Fibroblast of skin of abdomen (primary cell): ENCODE measurements at places on chromosomes 7 and 10.

DNA sequence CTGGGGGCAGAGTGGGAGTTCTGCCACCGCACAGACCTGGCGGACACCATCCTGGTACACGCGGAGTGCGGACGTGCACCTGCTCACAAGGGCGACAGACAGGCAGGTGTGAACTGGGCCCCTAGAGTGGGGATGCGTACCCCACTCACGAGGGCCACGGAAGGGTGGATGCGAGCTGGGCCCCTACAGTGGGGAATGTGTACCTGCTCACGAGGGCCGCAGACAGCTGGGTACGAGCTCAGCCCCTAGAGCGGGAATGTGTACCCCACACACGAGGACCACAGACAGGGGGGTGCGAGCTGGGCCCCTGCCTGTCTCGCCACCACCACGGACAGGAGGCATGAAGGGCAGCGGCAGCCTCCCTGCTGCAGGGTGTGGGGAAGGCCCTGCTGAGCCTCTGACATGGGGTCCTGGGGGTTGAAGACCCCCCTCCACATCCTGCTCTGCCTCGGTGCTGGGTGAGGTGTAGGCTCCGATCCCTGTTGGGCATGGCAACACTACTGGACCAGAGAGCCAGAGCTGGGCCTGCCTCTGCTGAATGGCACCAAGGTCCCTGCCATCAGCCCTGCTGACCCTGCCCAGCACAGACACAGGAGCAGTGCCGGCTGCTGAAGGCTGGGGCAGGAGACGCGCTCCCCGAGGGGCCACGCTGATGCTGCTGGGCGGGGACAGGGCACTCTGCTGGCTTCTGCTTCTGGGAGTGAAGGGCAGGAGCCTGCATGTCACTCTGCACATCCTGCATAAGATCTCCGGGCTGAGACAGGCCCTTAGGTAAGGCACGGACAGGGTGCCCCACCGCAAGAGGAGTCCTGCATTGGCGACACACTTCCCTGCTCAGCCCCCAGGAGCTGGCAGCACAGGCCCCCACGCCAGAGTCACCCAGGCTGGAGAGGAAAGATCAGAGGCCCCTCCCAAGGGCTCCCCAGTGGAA lies 259.2 kb downstream of the MAD1L1 start:
- DNase-seq, result no peak

GRCh38 chr7:116071629-116072028 lies 41.1 kb upstream of the TFEC start:
- no peak for DNase-seq

GRCh38 chr7:4783762-4784351 lies 8.4 kb downstream of the AP5Z1 start:
- DNase-seq, result no peak

GRCh38 chr10:46296641-46297141 lies 9.9 kb downstream of the ANTXRL start:
- no peak for DNase-seq

- no peak for DNase-seq
These were observed 264.0 kb upstream of the PRKCQ start for GRCh38 chr10:6843894-6844650.
